ENCODE measurements at places on chromosomes 1 and 21.

GRCh38 chr1:7052701-7053100, 267.4 kb downstream of the CAMTA1 start:
- no peak for DNase-seq

GRCh38 chr1:37858931-37859506, 373 bp downstream of the MTF1 start:
- DNase-seq = peak; percentile 13

- DNase-seq = no peak
Measured at GRCh38 chr1:37234941-37235418, 200.7 kb upstream of the GRIK3 start.

DNA sequence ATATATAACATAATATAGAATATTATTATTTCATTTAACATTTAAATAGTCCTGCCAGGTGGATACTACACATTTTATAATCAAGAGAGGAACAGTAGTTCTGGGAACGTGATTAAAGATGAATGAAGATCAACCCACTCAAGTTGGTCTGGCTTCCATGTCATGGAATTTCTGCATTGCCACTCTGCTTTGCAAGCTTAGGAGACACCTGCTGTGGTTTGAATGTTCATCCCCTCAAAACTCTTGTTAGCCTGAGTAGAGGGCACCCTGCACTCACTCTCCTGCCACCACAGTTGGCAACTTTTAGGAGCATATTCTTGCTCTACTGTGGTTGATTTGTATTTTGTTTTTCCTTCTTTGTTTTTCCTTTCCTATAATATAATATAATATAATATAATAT, 153.2 kb downstream of the GLUL start:
- no peak for DNase-seq

DNA sequence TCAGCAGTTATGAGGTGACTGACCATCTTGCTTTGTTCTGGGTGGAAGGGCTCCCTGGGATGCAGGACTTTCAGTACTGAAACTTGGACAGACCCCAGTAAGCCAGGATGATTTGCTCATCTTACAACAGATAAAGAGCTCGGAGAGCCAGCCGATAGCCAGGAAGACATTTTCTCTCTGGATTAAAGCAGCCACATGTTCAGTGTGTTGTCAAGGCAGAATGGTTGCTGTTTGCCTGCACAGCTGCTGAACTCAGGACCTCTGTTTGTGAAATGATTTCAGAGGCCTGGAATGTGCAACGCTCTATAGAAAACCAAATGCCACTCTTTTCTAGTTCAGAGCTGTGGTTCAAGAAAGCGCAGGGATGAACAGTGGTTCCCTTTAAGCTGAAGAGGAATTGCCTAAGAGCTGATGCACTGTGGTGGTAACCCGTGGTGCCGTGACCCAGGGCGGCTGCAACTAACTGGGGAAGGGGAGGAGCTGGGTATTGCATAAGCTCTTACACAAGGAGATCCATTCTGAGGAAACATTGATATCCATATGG, 40.7 kb downstream of the CASQ2 start:
- peak; percentile 95 for DNase-seq

DNA sequence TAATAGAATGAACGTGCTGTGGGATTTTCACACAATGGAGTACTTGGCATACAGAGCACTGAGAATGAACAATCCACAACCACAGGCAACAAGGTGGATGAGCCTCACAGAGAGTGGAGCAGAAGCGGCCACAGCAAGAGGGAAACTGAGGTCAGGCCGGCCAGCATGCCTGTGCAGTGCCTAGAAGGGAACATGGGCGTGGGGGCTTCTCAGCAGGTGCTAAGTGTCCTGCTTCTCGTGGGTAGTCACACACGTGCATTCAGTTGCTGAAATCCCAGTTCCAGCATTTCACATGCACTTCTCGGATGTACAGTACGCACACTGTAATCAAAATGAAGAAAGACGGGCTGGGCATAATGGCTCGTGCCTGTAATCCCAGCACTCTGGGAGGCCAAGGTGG, 33.1 kb downstream of the WDR4 start:
- no peak for DNase-seq

DNA sequence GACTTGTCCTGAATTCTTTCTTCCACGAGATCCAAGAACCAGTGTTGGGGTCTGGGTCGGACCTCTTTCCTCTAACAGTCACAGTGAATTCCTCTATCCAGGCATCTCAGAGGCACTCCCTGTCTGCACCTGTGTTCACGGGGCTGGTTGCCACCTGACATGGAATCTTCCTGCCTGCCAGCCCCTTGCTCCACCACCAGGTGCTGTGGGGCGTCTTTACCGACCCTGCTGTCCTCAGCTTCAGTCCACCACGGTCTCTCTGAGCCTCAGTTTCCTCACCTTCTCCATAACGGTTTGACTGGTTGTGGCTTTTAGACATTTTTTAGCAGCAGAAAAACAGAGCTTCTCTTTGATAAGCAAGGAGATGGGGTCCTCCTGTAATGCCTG, 62.7 kb downstream of the SDC3 start:
- no peak for DNase-seq

GRCh38 chr1:170768929-170769328, 105.0 kb downstream of the PRRX1 start:
- DNase-seq = no peak

GRCh38 chr1:145963265-145964019, 933 bp downstream of the ANKRD34A start:
- DNase-seq = no peak

GRCh38 chr1:31302709-31303441, 6.0 kb downstream of the ZCCHC17 start:
- DNase-seq = no peak

- DNase-seq = no peak
Measured at GRCh38 chr1:87180682-87181081, 148.0 kb upstream of the LMO4 start.

GRCh38 chr21:43988506-43989230, 23.4 kb upstream of the TRAPPC10 start:
- DNase-seq = no peak

- no peak for DNase-seq
Measured at GRCh38 chr1:186761358-186761757, 67.4 kb upstream of the PLA2G4A start.

- no peak for DNase-seq
Measured at GRCh38 chr21:42082501-42083360, 11.6 kb downstream of the UMODL1 start.

DNA sequence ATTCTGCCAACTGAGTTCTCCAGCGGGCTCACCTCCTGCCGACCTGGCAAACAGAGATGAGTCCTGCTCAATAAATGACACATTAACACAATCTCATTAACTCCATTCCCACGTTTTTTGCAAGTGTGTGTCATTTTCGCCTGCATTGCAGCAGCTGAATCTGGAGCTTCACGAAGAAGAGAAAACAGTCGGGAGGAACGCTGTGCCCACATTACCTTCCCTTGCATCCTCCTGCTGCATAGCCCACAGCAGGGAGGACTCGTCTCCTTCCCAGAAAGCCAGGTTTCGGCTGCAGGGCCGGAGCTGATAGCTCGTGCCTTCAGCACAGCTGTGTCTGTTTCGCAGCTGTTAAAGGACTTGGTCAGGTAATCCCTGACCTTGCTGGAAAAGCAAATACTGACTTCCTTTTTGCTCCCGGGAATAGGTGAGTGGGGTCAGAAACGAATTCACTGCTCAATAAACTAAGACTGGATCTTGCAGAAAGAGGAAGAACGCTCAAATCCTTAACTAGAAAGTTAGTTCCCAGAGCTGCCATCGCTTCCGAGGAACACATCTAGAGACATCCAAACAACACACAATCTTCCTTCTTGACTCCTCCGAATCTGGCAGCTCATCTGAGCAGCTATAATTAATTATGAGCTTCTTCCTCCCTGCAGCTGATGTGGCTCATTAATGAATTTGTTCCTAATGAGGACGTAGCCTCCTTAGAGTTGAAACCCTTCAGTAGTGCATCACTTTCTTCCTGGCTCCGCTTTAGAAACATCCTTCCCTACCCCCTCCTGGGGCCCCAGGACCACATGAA, 33.0 kb downstream of the KANK4 start:
- DNase-seq = no peak

DNA sequence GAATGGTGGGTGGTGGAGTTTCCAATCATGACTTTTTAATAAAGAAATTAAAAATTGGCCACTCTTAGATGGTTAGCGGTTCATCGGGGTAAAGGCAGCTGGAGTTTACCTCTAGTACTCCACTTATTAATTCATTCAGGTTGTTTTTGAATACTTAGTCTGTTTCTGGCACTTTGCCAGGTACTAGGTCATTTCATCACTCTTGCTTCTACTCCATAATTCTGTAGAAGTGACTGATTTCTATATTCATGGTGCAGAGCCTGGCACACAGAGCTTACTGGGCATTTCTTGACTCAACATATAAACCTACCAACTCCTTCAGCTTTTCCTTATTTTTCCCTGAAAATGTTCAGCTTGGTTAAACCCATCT, 31.5 kb downstream of the FOXD2 start:
- DNase-seq = no peak

- no peak for DNase-seq
Measured at GRCh38 chr1:201347498-201348210, 29.8 kb downstream of the TNNT2 start.

DNA sequence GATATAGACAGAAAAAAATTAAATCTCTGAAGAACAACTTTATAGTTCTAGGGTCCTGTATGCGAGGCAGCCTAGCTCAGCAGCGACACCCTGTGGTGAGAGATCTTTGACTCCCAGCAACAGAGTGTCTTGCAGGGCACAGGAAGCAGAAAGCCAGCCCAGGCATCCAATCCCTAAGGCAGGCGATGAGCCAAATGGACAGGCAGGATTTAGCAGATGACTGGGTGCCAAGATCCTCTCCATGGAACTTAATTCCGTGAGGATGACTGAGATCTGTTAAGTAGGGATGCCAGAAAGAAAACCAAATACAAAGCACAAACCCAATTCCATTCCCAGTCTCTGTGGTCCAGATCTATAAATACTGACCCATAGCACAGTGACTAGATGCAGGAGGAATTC, 38.8 kb downstream of the HLCS start:
- peak; percentile 86 for DNase-seq

DNA sequence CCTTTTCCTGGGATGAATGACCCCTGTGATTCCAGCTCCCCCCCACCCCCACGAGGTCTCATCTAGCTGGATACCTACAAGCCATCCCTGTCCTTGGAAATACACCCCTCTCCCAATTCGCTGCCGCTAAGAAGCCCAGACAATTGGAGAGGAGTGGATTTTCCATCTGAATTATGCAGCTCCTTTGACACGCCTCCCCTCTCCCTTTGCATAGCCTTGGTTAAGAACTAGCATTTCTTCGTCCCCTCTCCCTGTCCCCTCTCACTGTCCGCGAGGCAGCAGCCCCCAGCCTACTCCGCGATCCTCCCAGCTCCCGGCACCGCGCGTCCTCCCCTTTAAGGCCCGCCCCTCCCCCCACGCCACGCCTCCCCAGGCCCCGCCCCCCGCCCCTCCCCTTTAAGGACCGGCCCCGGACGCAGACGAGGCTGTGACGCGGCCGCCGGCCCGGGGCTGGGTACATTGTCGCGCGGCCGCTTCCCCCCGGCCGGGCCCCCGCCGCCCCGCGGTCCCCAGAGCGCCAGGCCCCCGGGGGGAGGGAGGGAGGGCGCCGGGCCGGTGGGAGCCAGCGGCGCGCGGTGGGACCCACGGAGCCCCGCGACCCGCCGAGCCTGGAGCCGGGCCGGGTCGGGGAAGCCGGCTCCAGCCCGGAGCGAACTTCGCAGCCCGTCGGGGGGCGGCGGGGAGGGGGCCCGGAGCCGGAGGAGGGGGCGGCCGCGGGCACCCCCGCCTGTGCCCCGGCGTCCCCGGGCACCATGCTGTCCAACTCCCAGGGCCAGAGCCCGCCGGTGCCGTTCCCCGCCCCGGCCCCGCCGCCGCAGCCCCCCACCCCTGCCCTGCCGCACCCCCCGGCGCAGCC, at the start of gene MAPKAPK2:
Gene MAPKAPK2, plus strand, starts transcription at position 428 of the 856 bp plus-strand sequence. Its CDS starts 325 bp downstream, at position 753.
- no peak for DNase-seq

- no peak for DNase-seq
Measured at GRCh38 chr1:237817277-237817676, 73.4 kb downstream of the ZP4 start.

- no peak for DNase-seq
Measured at GRCh38 chr1:247746391-247746935, 1.5 kb downstream of the OR14A2 start.

DNA sequence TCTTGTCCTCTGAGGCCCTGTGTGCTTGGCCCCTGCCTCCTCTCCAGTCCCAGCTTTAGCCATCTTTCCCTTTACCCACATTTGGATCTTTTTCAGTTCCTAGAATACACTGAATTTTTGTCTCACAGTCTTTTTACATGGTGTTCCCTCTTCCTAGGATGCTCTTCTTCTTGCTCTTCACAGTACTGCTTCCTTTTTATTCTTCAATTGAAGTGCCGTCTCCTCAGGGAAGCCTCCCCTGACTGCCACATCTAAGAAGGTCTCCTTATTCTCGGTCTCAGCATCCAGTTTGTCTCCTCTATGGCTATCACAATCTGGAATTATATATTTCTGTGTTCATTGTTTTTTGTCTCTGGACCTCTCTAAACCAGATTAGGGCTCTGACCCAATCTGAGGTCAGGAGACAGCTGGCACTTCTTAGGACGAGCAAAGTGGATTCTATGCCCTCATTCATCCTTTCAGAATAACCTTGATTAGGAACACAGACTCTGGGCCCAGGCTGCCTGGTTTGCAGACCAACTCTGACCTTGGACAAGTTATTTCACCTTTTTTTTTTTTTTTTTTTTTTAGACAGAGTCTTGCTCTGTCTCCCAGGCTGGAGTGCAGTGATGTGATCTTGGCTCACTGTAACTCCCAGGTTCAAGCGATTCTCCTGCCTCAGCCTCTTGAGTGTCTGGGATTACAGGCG, 3.2 kb upstream of the FGR start:
- DNase-seq = no peak

DNA sequence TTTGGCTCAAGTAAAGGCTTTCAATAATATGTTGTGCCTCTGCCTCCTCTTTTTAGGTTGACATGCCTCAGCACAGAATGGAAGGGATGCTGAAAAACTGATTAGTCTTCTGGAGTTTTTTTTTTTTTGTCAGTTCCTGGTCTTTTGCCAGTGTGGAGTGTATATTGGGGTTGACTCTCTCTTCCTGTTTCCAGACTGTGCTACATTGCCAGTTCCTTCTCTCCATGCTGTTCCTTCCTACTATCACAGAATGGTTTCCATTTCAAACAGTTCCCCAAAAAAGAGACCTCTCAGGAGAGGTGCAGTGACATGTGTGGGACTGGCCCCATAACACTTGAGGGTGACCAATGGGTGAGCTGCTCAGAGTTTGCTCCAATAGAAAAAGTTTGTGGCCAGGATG, 101.7 kb upstream of the ETV3 start:
- no peak for DNase-seq

DNA sequence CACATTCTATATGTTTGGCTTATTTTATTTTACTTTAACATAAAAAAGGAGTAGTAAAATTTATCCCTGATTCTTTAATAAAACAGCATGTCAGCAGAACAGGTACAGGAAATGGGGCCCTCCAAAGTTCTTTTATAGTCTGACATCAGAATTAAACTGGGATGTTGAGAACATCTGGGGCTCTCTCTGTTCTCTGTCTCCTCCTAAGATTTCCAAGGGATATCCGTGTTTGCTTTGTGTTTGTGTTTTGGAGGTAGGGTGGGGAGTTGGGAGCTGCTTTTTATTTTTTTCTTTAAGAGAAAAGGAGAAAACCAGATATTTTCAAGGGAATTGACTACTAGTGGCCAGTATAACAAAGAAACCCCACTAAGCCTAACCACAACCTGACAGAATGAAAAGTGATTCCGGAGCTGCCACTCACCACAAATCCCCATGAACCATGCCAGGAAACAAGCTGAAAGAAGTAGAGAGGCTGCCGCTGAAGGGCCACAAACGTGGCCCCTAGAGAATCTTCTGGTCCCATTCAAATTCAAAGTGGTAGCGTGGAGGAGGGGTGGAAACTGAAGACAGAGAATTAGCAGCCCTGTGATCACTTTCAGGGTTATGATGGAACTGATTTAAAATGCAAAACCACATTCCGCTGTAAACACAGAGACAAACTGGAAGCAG, 369.6 kb upstream of the ADGRL2 start:
- DNase-seq = no peak

Measured in brain microvascular endothelial cell (primary cell).